Amniotic stem cell (primary cell): ENCODE measurements at places on chromosomes 13 and 19.

DNA sequence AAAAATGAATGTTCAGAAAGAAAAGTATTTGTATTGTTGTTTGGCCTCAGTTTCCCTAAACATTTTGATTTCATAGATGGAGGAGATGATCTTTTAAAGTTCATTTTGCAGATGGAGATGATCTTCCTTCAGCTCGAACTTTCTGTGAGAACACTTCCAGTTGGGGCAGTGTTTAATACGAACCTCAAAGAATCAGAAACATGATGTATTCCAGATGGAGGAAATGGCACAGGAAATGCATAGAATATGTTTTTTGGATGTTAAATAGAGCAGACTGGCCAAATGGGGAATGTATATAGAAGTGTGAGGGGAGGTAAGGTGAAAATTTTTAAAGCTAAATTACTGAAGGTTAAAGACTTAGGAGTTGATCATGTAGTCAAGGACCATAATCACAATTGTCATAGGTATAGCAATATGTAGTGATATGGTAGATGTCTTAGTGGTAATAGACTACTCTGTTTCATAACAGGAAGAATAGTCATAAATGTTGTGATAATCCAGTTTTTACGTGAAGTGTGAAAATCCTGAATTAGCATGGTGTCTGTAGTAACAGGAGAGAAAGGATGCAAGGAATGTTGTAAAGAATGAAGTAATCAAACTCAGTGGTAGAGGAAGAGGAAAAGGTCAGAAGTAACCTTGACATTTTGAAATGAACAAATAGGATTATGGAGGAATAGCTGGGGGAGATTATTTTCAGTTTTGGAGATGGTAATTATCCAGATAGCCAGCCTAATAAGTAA lies 5.1 kb downstream of the RAP2A start:
- no peak for DNase-seq

- DNase-seq, result no peak
Observed at GRCh38 chr19:41527089-41527488, 48.9 kb upstream of the CEACAM21 start.

DNA sequence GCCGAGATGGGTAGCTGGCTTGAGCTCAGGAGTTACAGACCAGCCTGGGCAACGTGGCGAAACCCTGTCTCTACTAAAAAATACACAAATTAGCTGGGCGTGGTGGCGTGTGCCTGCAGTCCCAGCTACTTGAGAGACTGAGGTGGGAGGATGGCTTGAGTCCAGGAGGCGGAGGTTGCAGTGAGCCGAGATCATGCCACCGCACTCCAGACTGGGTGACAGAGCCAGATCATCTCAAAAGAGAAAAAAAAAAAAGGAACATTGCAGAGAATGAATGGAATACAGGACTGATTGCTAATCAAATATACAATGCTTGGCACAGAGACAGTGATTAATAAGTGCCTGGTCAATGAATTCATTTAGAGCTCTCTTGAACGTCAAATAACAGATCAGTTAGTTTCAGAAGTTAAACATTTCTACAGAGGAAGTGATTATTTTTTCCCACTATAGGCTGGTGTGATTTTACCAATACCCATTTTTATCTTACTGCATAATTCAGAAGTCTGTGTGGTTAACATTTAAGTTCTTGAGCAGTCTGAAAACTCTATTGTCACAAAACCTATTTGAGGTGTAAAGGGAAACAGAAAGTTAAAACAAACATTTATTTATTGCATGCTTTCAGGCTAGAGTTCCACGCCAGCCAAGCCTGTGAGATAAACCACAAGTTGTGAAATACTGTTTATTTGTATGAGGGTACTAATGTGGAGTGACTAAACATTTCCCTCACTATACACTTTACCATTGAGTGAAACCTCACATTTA lies 7.7 kb upstream of the TBC1D4 start:
- no peak for DNase-seq

DNA sequence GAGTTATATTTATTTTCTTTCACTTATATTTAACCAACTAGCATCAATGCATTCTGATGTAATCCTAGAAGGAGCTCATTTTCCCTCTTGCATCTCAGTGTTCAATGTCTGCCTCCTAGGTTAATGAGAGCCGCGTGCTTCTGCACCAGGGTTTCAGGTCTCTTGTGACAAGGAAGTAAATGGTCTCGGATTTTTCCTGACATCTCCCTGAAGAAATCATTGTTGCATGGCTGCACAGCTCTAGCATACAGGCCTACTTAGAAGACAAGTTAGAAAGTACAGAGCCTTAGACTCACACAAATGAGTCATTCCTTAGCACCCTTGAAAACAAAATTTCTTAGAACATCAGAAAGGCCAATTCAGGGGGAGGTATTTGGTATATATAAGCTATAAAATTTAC lies 57.2 kb upstream of the KLF12 start:
- DNase-seq, result no peak

DNA sequence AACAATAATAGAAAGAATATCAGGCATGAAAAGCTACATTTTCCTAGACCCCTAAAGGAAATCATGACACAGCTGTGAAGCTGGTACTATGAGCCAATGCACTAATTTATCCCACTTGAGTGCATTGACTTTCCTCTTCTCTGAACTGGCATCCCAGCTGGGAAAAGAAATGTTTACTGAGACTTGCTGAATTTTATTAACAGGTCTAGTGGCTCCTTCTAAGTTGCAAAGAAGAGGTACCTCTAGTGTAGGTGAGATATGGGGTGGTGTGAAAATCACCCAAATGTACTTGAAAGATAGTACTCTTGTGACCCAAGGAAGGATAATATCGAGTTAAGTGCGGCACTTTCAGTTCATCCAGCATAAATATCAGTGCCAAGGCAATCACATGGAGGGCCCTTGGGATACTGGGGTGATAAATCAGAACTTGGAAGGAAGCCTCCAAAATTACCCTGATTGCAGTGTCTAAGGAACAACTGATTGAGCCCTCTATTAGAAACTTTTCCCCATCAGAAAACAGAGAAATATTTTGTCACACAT lies 369.2 kb downstream of the PCDH9 start:
- no peak for DNase-seq

DNA sequence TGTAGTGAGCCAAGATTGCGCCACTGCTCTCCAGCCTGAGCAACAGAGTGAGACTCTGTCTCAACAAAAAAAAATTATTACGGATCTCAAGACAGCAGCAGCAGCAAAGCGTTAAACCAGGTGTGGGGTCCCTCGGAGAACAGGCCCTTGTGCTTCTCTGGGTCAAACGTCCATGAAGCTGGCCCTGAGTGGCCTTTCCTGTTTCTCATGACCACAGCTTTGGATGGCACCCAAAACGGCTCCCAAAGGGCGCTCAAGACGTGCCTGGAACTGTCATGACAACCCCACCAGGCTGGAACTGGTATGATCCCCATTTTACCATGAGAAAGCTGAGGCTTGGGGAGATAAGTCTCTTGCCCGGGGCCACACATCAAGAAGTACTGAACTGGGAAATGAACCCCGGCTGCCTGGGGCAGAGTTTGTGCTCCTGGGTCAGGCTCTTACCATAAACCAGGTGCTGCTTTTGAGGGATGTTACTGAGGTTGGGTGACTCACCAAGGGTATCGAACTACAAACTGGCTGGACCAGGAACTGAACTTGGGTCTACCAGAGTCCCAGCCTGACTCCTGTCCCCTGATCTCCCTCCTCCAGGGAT lies 11.6 kb upstream of the SAMD1 start:
- no peak for DNase-seq

DNA sequence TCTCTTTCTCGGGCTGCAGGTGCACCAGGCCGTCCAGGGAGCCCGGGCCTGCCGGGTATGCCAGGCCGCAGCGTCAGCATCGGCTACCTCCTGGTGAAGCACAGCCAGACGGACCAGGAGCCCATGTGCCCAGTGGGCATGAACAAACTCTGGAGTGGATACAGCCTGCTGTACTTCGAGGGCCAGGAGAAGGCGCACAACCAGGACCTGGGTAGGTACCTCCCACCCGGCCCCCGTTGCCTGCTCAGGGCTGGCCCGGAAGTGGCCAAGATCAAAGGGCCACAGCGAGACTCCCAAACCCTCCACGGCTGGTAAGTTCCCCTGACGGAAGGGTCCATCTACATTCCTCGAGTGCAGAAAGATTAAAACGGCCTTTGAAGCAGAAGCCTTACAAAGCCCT lies 55.1 kb downstream of the RAB20 start:
- no peak for DNase-seq

DNA sequence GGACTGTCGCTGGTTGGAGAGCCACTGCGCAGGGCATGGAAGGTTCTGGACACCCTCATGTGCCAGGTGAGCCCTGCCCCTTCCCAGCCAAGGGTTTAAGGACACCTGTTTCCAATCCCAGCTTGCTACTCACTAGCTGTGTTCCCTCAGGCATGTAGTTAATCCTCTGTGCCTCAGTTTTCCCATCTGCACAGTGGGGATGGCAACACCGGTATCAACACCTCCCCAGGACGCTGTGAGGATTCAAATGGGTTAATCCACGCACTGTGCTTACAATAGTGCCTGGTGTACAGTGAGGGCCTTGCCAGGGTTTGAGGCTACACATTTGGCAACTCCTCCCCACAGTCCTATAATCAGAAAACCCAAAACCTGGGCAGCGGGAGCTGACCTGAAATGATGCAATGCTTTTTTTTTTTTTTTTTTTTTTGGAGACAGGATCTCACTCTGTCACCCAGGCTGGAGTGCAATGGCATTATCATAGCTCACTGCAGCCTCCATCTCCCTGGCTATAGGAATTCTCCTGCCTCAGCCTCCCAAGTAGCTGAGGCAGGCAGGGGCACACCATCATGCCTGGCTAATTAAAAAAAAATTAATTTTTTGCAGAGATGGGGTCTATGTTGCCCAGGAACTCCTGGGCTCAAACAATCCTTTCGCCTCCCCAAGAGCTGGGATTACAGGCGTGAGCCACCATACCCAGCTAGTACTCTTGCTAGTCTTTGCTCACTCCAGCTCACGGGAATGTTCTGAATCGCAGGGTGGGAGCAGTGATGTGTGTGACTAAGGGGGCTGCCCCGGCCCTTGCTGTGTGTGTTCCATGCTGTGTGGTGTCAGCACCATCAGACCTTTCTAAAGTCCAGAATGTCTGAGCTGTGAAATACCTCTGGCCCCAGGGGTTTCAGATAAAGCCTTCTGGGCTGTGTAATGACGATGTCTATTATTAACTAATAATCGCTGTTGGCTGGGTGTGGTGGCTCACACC lies 2.3 kb downstream of the ACP4 start:
- DNase-seq, result no peak

- peak; percentile 28 for DNase-seq
Observed at GRCh38 chr13:111245576-111246384, 74.7 kb upstream of the TEX29 start.

- DNase-seq, result peak; percentile 94
Observed at GRCh38 chr19:6056801-6057650, 53.3 kb downstream of the RFX2 start.

GRCh38 chr13:95524264-95524901 lies 28.1 kb upstream of the CLDN10 start:
- no peak for DNase-seq

GRCh38 chr19:940591-941291 lies 14.9 kb downstream of the ARID3A start:
- no peak for DNase-seq

GRCh38 chr13:113135281-113135760 lies 12.7 kb downstream of the F10 start:
- DNase-seq, result no peak

GRCh38 chr19:33403221-33403972 lies 29.9 kb downstream of the CEBPG start:
- no peak for DNase-seq

DNA sequence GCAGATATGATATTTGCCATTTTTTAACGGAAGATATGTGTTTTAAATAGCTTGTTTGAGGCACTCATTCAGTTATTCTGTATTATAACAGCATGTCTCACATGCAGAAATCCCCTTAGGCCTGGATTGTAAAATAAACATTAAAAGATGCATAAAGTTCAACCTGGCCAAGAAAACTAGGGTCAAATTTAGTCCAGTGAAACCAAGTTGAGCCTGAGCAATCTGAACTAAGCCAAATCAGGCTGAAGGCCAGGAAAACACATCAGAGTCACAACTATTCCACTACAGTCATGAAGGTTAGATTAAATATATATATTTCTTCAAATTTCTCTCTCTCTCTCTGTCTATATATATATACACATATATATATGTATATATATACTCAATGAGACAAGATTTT lies 504.8 kb downstream of the SLITRK1 start:
- peak; percentile 7 for DNase-seq

DNA sequence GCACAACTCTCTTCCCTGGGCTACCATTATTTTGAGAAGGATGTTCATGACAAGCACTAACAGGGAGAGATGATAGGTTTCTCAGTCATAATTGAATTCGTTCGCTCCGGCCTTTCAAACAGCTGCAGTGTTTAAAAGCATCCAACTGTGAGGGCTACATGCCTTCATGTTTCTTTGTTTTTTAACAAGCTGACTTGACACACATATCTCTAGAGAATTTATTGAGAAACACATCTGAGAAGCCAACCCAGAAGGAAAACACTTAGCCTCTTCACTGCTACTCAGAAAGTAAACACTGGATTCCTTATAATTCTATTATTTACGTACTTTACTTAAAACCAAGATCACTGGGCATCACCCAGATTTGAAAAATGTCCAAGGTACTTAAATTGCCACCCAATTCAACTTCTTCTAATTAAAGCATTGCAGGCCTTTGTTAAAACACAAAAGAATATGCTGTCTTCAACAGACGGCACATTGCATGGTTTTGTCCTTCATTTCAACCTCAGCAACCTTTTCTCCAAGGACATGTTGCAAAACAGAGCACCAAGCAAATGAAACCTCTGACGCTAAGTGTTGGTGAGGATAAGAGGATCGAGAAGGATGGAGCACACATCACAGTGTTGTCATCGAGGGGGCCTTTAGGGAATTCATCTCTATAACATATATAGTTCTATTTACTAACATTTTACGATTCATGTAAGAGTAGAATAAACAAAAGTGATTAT lies 75.8 kb downstream of the TBC1D4 start:
- DNase-seq, result no peak

DNA sequence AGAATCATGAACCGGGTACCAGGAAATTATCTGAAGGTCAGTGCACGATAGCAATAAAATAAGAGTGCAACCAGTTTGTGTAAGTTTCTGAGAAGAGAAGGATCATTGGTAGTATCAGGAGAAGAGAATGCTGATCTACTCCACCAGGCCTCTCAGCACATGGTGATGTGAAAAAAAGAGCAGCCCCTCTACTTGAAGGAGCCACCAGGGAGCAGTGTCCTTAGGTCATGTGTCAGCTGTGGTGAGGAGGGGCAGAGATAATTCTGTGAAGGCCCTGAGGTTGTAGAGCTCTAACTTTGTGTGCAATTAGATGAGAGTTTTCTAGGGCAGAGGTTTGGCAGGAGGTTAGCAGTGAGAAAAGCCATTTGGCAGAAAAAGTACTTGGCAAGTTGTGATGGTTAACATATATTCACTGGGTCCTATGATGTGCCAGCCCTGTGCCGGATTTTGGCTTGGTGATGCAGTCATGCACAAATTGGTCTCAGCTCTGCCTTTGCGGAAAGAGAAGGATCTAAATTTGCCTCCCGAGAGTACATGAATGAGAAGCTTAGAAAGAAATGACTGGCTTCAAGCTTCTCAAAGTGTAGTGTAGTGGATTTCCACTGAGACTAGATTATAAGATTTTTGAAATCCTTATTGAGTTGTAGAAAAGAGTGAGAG lies 19.2 kb upstream of the ZC3H13 start:
- DNase-seq, result no peak

- DNase-seq, result peak; percentile 69
Observed at GRCh38 chr19:40598121-40598917, 2.9 kb upstream of the LTBP4 start.

GRCh38 chr19:1791879-1792278 lies 20.2 kb downstream of the ATP8B3 start:
- DNase-seq, result no peak
